ENCODE measurements at places on chromosomes 2 and 18. TPM values are rescaled to one million over a fixed set of nuclear protein-coding genes. Genes with fewer than 3 reads are reported as not detected.

Gene GALNT1
- total RNA-seq, result 92.1 TPM

Gene POTEI
- 5.6 TPM for total RNA-seq

Gene EPB41L5
- total RNA-seq, result 77.8 TPM

Gene SP140
- total RNA-seq, result 0.69 TPM

Gene MAPK4
- total RNA-seq, result 16.3 TPM

Gene PROM2
- 14.2 TPM for total RNA-seq

Gene IL36G
- total RNA-seq, result not detected

Gene FZD7
- total RNA-seq, result 74.4 TPM

Gene C18orf54
- total RNA-seq, result 12.6 TPM

Gene RAB27B
- 13.4 TPM for total RNA-seq

Gene COMMD1
- 33.0 TPM for total RNA-seq

Gene SCN3A
- 4.7 TPM for total RNA-seq

Gene TLX2
- not detected for total RNA-seq

Gene SLC23A3
- 2.8 TPM for total RNA-seq

Gene OSBPL6
- total RNA-seq, result 2.0 TPM

Gene AQP12A
- total RNA-seq, result not detected

Gene LOXL3
- total RNA-seq, result 23.4 TPM

Gene DCDC2C
- total RNA-seq, result not detected

Gene IL1F10
- not detected for total RNA-seq

Gene CCDC141
- total RNA-seq, result 14.8 TPM

Gene NPPC
- not detected for total RNA-seq

Gene IL1RL1
- not detected for total RNA-seq

Gene MARS2
- total RNA-seq, result 7.9 TPM

Gene THUMPD2
- total RNA-seq, result 16.5 TPM

Gene UGT1A6
- not detected for total RNA-seq

Gene UPP2
- not detected for total RNA-seq

Gene CFAP221
- total RNA-seq, result 33.0 TPM

Gene POLR1A
- total RNA-seq, result 47.9 TPM

Gene LIPG
- total RNA-seq, result 34.4 TPM

Gene CFAP65
- total RNA-seq, result 0.67 TPM

Gene INHA
- 1.7 TPM for total RNA-seq

Gene TEKT4
- 0.34 TPM for total RNA-seq

Gene MOCOS
- 2.0 TPM for total RNA-seq

Gene IL1RL2
- total RNA-seq, result not detected

Gene LRRC30
- not detected for total RNA-seq

Gene SLC19A3
- total RNA-seq, result 36.4 TPM

Gene PIEZO2
- 1.7 TPM for total RNA-seq

Gene PCGF1
- total RNA-seq, result 24.4 TPM

Gene TMEM178A
- 28.7 TPM for total RNA-seq

Gene ITPRID2
- total RNA-seq, result 69.7 TPM

Gene ST6GAL2
- 8.3 TPM for total RNA-seq

Gene GKN2
- not detected for total RNA-seq

Gene BAZ2B
- 155 TPM for total RNA-seq

Gene IGFBP5
- total RNA-seq, result 75.3 TPM

Gene LRPPRC
- total RNA-seq, result 114 TPM

Gene ZNF521
- total RNA-seq, result 39.1 TPM

Gene COLEC11
- total RNA-seq, result not detected

Gene SERPINB2
- total RNA-seq, result not detected

Gene ALLC
- 0.16 TPM for total RNA-seq

Gene RNPEPL1
- 50.8 TPM for total RNA-seq

Gene SH3RF3
- total RNA-seq, result 1.3 TPM

Gene GALNT14
- 0.91 TPM for total RNA-seq

Gene NYAP2
- not detected for total RNA-seq

Gene NRP2
- 6.3 TPM for total RNA-seq

Gene SERPINB4
- total RNA-seq, result not detected

Gene ADAM23
- 19.9 TPM for total RNA-seq

Gene TUBA3E
- not detected for total RNA-seq

Gene LCT
- total RNA-seq, result 0.19 TPM
